Large intestine (tissue), 12 donors: ENCODE measurements at places on chromosomes 5 and 9. TPM values are rescaled to one million over a fixed set of nuclear protein-coding genes. Genes with fewer than 3 reads are reported as not detected.

F2R gene
- 52.5 TPM for polyA plus RNA-seq

ENTPD2 gene
- 9.9 TPM for polyA plus RNA-seq

TRIO gene
- 66.6 TPM for polyA plus RNA-seq

ADAMTS16 gene
- polyA plus RNA-seq = 1.2 TPM

RPL12 gene
- polyA plus RNA-seq = 3,060 TPM

NSG2 gene
- polyA plus RNA-seq = 22.6 TPM

PHF2 gene
- 24.9 TPM for polyA plus RNA-seq

APBB3 gene
- polyA plus RNA-seq = 27.2 TPM

NIPAL4 gene
- 1.4 TPM for polyA plus RNA-seq

FSTL4 gene
- 1.4 TPM for polyA plus RNA-seq

MTX3 gene
- polyA plus RNA-seq = 18.6 TPM

MAMDC2 gene
- polyA plus RNA-seq = 7.9 TPM

PLPP6 gene
- 17.8 TPM for polyA plus RNA-seq

HSPB3 gene
- 0.61 TPM for polyA plus RNA-seq

OMD gene
- 0.85 TPM for polyA plus RNA-seq

CARD19 gene
- 35.4 TPM for polyA plus RNA-seq

MARVELD2 gene
- 42.0 TPM for polyA plus RNA-seq

CFAP77 gene
- polyA plus RNA-seq = 0.13 TPM

C9orf50 gene
- polyA plus RNA-seq = 0.33 TPM

FNIP1 gene
- 21.9 TPM for polyA plus RNA-seq

RRAGA gene
- 64.0 TPM for polyA plus RNA-seq

PIP5K1B gene
- 57.9 TPM for polyA plus RNA-seq

CYLC2 gene
- not detected for polyA plus RNA-seq

SLU7 gene
- 40.5 TPM for polyA plus RNA-seq

INSL4 gene
- not detected for polyA plus RNA-seq

GPR151 gene
- 0.04 TPM for polyA plus RNA-seq

LMNB1 gene
- polyA plus RNA-seq = 48.9 TPM

TUSC1 gene
- 13.2 TPM for polyA plus RNA-seq

TEK gene
- polyA plus RNA-seq = 14.6 TPM

ORM2 gene
- not detected for polyA plus RNA-seq

RANBP17 gene
- 5.8 TPM for polyA plus RNA-seq

SVEP1 gene
- 8.7 TPM for polyA plus RNA-seq
